Stimulated activated CD4-positive, alpha-beta T cell treated with anti-CD3 and anti-CD28 coated beads, Interleukin-15, amount 100 ng/mL, for 24 hours (primary cell): ENCODE measurements at places on chromosomes 6 and 20.

GRCh38 chr6:134035823-134036296 lies 16.6 kb downstream of the SLC2A12 start:
- DNase-seq = no peak

DNA sequence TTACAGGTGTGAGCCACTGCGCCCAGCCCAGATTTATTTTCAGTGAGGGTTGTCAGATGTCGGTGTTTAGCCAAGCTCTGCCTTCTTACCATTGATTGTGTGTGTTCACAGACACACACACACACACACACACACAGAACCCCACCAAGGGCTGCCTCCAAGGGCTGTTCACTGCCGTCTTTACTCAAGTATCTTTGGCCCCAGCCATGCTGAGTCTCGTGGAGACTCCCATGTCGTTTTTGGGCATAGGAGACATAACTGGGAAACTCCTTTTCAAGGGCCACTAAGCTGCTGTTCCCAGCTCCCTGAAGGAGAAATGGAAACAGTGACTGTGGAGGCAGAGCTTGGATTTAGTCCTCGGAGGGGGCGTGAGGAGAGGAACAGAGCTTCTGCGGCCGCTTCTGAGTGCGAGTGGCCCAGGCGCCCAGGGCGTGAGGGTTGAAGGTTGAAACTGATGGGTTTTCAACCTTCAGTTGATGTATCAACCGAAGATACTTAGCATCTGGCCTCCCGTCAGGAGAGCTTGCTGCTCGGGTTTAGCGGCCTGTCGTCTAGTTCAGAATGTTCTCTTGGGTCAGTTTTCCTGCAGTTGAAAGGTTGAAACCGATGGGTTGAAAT lies 243.6 kb downstream of the TTLL2 start:
- no peak for DNase-seq

GRCh38 chr6:90065173-90065572 lies 170.9 kb downstream of the GJA10 start:
- no peak for DNase-seq

DNA sequence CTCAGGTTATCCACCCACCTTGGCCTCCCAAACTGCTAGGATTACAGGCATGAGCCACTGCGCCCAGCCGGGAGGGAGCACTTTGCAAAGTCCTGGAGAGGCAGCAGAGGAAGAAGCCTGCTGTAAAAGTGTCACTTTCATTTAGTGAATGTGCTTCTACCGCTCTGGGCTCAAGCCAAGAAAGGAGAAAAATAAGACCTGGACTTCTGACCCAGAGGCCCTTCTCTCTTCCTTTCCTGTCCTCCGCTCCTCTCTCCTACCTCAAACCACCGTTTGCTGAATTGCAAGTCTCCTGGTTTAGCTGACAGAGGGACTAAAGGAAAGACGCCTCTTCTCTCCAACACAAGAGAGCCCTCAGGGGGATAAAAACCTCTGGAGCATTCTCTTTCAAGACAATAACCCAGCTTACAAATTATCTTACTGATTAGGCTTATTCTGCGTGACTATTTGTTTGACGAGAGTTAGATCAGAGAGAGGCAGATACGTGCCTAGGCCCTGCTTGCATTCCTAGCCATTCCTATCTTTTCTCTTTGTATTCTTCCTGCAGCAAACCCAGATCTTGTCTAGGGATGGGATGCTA lies 84.2 kb upstream of the SLC22A23 start:
- no peak for DNase-seq
